T1000 (cell line): ENCODE measurements at places on chromosomes 7 and 10.

GRCh38 chr10:126872768-126873167, 32.5 kb upstream of the DOCK1 start:
- no peak for DNase-seq

DNA sequence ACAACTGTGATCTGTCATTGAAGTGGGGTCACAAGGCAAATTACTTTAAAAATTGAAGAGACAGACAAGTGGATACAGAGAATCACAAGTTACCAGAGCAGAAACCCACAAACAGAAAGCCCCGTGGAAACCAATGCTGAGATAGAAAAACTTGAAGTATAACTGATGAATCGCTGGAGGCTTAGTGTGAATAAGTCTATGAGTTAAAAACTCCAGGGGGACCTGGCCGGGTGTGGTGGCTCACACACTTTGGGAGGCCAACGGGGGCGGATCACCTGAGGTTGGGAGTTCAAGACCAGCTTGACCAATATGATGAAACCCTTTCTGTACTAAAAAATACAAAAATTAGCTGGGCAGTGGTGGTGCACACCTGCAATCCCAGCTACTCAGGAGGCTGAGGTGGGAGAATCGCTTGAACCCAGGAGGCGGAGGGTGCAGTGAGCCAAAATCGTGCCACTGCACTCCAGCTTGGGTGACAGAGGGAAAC, 69.7 kb upstream of the ZNRF2 start:
- no peak for DNase-seq

GRCh38 chr7:104133238-104133637, 74.6 kb downstream of the ORC5 start:
- no peak for DNase-seq

DNA sequence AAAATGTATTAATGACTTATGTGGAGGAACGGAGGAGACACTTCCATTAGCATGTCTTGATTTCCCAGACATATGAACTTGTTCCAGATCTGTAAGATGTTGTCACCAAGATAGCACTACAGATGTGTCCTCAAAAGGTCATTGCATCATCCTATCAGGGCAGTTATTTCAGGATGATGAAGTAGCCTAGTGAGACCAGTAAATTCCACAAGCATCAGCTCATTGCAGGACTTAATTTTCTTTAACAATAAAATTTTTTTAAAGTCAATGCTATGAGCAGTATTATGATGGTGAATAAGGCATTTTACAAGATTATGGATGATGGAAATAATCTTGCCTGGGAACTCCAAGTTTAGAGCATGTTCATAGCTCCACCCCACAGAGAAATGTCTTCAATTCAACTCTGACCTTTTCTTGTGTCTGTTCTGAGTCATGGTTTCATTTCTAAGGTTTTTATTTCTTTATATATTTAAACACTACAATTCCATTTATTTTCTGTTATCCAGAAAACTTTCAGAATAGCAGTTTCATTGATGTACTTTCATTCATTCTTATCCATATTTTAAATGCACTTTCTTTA, 1203.3 kb upstream of the CELF2 start:
- DNase-seq, result peak; percentile 3

GRCh38 chr7:41122256-41122987, 580.5 kb downstream of the INHBA start:
- no peak for DNase-seq

DNA sequence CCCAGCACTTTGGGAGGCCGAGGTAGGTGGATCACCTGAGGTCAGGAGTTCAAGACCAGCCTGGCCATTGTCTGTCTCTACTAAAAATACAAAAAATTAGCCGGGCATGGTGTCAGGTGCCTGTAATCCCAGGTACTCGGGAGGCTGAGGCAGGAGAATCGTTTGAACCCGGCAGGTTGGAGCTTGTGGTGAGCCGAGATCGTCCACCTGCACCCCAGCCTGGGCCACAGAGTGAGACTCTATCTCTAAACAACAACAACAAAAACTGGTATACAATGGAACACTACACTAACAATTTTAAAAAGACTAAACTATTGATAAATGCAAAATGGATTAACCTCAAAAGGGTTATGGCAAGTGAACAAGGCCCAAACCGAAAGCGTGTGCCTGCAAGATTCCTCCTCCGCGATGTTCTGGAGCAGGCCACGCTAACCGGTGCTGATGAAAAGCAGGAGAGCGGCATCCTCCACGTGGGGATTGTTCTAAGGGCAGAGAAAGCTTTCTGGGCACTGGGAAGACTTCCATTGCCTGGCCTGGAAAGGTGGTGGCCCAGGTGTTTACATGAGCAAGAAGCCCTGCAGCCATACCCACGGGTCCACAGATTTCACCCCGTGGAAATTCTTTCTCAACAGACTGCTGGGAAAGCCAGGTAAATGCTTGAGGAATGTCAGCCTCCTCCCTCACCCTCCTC, 53.8 kb downstream of the PDGFA start:
- DNase-seq, result no peak
